ENCODE measurements at places on chromosomes 5 and 9.

- peak; percentile 4 for DNase-seq
These were observed 241.0 kb upstream of the KIF2A start for GRCh38 chr5:62065050-62065449.

DNA sequence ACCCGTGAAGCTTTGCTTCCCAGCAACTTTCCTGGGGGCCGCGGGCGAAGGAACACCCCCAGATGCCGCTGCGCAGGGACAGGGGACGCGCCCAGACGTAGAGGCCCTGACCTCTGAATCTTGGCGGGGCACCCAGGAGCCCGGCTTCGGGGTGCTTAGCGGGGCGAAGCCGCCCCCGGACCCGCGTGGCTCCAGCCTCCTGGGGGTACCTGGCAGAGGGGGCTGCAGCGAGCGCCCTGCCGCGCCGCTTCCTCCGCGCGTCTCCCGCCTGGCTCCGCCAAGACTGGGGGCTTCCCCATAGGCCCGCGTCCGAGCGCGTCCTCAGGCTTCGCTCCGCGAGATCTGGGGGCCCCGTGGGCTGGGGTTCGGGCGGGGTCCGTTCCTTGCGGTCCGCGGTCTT, 23.0 kb upstream of the ZNF782 start:
- DNase-seq, result no peak

DNA sequence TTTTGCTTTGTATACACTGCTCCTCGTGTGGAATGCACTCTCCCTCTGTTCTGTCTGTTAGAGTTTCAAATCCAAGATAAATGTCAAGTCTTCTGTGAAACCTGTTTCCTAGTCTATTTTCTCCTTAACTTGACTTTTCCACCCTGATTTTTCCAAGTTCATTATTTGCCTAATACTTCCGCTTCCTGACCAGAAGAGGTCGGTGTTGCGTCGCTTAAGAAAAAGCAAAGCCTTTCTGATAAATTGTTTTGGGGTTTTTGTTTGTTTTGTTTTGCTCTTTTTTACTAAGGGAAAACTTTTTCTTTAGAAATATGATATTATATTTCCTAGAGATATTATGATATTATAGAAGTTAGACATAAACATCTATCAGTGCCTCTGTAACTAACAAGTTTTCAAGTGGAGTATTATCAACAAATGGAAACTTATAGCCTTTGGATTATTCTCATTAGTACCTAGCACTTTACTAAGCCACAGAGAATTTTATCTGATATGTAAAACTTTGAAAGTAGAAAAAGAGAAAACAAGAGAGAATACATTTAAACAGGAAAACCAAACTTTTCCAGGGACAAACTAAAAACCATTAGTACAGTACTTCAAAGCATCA, 55.8 kb downstream of the PHAX start:
- peak; percentile 32 for DNase-seq

DNA sequence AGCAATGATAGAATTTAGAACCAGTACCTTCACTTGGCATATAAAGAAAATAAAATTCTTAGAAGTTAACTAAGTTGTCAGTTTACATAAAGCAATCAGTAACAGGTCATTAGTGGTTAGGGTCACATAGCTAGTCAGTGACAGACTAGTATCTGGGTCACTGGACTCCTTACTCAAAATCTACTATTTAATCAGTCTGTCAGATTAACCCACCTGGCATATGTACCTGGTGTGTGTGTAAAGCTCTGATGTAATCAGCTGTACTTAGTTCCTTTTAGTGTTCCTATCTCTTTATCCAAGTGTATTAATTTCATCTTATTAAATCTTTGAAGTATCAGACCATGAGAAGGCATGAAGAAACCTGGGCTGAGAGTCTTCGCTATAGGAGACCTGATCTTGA, 7.3 kb downstream of the CEP78 start:
- DNase-seq, result no peak

GRCh38 chr5:134958755-134959154, 9.0 kb upstream of the CATSPER3 start:
- DNase-seq, result peak; percentile 14

- DNase-seq, result no peak
These were observed 475.3 kb upstream of the TRPC7 start for GRCh38 chr5:136840601-136841000.

Data from fibroblast of upper back skin (primary cell).